ENCODE measurements at places on chromosomes 5 and 9.
A peak's percentile ranks its signal among the peaks of the same experiment; 100 is the strongest.

DNA sequence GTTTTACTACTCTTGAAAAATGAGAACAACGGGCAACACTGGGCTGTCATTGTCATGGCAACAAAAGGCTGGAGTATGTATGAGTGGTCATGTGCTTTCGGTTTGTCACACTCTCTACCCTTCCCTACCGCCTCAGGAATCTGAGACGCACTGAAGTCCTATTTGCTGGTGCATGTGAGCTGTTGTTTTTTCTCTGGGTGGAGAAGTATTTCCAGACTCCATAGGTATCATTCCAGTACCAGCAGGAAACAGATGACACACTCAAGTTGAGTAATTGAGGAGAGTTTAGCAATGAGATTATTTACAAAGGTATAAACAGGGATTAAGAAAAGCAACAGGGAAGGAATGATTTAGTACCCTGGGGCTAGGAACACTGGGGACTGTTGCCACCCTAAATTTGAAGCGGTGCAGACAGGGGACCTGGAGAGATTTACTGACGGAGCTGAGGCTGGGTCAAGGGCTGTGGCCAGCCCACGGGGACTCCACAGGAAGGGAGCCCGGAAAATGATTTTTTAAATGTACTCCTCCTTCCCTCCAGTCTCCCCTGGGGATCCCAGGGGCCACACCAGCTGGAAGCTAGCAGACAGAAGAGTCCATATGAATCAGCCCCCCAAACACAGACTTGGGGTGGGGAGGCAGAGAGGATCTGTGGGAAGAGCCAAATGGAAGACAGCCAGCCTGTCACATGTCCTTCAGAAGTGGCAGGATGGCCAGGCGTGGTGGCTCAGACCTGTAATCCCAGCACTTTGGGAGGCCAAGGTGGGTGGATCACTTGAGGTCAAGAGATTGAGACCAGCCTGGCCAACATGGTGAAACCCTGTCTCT lies 13.2 kb upstream of the ZBTB43 start:
- DNase-seq, result no peak

- no peak for DNase-seq
These were observed 15.0 kb upstream of the DAB2IP start for GRCh38 chr9:121636341-121636865.

DNA sequence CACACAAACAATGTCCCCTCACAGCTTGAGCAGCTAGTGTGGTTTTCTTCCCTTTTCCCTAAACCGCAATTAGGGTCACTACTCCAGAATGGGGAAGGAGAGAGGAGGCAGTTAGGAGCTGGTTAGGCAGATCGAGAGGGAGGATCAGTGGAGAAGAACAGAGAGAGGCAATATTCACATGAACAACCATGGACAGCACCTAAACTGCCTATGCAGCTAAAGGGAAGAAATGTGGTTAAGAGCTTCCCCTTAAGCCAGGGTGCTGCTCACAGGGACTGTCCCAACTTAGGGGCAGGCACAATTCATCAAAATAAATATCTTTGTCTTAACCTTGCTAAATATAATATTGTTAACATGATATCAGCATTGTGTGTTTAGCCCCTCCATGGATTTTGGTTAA lies 359.3 kb upstream of the CDH18 start:
- DNase-seq, result no peak

GRCh38 chr9:133691191-133691590 lies 47.0 kb downstream of the SARDH start:
- DNase-seq, result no peak

DNA sequence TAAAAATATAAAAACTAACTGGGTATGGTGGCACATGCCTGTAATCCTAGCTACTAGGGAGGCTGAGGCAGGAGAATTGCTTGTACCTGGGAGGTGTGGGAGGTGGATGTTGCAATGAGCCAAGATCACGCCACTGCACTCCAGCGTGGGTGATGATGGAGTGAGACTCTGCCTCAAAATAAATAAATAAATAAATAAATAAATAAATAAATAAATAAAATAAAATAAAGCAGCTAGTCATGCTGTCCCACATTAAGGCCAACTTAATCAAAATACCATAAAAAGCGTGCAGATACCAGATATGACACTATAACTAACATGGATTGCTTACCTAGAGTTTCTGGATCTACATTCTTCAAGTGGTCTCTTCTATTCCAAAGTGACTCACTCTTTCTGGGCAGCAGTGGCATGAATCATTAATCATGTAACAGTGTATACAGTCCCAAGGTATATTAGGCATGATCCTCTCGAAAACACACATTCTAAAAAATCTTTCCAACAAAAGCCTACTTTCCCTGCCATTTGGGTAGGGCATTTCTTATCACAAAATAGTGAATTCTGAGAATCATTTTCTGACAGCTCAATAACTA lies 187.1 kb downstream of the ELAVL2 start:
- no peak for DNase-seq

- DNase-seq, result peak; percentile 26
These were observed 13.0 kb downstream of the TTC1 start for GRCh38 chr5:160021831-160022446.

- no peak for DNase-seq
These were observed 115.0 kb downstream of the KIAA1958 start for GRCh38 chr9:112601636-112602035.

DNA sequence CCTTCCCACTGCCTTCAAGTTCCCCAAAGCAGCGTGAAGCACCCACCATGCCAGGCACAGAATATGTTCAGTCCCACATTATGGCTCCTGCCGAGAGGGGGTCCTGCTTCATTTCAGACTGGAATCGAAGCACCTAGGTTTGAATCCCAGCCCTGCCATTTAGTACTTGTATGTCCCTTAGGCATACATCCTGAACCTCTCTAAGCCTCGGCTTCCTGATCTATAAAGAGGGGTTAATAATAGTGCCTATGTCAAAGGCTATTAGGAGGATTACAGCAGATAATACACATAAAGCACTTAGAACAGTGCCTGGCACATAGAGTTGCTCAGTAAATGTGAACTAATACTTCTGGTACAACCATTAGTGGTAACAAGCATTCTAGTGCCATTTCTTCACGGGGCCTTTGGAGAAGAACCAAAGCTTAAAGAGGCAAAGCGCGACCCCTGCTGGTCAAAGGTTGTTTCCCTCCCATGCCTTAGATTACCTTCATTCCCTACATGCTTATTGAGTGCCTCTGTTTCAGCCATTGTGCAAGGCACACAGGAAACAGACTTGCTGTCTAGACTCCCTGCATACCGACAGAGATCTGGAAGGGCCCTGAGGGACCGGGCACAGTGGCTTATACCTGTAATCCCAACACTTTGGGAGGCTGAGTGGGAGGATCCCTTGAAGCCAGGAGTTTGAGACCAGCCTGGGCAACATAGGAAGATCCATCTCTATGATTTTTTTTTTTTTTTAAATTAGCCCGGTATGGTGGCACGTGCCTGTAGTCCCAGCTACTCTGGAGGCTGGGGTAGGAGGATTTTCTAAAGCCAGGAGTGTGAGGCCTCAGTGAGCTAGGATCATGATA lies 98.3 kb downstream of the PPARGC1B start:
- DNase-seq, result peak; percentile 80

- DNase-seq, result no peak
These were observed 12.2 kb downstream of the TAS2R1 start for GRCh38 chr5:9617739-9618504.

DNA sequence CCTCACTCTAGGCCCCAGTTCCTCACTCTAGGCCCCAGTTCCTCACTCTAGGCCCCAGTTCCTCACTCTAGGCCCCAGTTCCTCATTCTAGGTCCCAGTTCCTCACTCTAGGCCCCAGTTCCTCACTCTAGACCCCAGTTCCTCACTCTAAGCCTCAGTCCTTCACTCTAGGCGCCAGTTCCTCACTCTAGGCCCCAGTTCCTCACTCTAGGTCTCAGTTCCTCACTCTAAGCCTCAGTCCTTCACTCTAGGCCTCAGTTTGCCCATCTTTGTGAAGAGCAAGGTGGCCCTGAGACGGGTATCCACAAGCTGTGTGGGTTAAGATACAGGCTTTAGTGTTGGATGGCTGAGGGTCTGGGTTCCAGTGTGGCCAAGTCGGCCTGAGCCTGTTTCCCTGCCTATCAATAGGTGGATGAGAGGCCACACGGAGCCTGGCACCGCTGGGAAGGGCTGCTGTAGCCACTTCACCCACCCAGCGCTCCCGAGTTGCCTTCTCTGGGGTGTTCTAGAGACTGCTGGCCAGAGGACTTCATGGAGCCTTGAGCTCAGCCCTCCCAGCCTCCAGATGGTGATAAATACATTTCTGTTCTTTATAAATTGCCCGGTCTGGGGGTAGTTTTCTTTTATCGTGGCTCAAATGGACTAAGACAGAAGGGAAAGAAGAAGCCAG lies 150.2 kb downstream of the RXRA start:
- no peak for DNase-seq

DNA sequence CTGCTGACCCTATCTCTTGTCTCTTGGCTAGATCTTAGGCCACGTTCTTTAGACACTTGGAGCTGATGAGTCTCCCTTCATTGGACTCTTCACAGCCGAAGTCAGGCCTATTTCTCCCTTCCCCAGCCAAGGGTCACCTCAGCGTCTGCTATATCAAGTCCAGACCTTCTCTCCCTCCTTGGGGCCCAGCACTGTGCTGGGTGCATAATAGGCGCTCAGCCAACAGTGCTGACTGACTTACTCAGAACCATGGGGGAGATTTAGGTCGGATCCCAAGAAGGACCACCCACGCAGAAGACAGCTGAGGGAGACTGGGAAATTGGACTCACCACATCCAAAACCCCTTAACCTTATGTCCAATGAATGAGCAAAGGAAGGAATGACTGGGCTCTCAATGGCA lies 5.6 kb upstream of the AMBP start:
- no peak for DNase-seq

DNA sequence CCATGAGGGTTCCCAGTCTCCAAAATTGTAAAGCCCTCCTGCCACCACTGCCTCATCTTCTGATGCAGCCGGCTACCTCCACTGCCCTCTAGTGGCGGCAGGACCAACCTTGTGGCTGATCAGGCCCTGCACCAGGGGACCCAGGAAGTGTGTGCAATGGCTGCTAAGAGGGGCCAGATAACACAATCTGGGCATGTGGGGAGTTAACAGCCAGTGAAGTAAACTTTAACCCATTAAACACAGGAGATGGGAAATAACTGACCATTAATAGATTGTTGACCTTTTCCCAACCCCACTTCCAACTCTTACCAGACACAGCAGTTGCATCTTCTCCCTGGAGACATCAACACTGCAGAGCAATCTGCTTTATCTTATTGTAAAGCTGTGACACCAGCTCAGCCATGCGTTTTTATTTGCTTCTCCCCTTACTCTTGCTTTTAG lies 63.3 kb downstream of the FREM1 start:
- peak; percentile 59 for DNase-seq

- no peak for DNase-seq
These were observed 18.3 kb downstream of the FAT2 start for GRCh38 chr5:151572657-151573368.

DNA sequence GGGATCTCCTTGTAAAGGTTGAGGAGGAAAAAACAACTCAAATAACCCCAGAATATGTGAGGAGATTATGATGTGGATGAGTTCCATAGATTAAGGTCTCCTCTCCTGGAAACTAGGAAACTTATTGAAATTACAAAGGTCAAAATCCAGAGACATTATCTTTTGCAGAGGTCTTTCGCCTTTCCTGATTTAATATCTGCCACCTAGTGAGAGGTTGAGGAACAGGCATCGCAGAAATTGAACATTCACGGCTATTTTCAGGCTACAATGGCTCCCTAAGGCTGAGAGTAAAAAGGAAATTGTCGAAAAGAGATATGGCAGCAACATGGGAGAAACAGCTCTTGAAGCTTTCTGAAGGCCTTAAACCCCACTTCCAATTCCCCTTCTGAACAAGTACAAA lies 127.5 kb upstream of the PLCXD3 start:
- DNase-seq, result no peak

DNA sequence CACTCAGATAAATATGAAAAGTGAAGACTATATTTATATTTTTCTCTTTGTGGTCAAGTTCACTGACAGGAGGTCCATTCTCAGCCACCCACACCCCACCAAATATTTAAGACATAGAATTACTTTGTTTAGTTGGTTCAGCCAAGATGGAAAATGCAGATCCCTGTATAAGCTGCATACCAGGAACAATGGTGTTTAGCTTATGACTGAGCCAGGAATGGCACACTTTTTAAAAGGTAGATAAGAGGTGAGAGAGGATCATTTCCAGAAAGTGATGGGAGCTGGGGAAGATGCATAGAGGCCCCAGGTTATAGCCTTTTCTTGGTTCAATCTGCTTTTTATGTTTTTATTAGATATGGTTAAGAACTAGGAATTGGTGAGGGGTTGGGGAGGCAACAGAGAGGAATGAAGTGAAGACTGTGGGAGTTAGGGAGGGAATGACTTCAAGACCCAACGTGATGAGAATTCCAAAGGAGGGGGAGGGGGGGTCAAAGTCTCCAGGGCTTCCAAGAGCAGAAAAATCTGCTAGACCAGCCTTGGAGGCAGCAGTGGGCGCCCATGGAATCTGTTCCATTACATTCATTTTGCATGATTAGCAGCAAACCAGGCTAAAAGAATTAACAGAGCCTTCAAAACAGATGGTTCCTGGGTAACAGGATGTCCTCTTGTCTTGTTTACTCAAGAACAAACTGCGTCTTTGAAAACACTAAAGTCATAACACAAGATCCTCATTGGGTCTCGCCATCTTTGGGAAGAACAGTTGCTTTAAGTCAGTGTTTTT lies 95.2 kb downstream of the FGF1 start:
- DNase-seq, result no peak

- no peak for DNase-seq
These were observed 344.8 kb downstream of the CSNK1G3 start for GRCh38 chr5:123856766-123857165.

DNA sequence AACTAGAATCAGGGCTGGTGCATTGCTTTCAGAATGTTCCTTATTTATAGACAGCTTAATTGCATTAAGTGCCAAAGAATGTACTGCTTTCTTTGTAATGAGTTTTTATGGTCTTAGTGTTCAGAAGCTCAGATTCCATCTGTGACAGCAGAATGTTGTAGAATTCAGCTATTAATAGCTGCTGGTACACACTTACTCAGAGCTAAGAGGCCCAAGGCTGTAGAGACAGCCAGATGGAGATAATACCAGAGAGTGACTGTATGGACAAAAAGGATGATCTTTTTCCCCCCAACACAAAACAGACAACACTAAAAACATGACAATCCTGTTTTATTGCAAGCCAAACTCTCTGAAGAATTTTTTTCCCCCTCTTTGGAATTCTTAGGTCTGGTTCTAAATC lies 50.2 kb downstream of the PPP2R2B start:
- DNase-seq, result no peak

DNA sequence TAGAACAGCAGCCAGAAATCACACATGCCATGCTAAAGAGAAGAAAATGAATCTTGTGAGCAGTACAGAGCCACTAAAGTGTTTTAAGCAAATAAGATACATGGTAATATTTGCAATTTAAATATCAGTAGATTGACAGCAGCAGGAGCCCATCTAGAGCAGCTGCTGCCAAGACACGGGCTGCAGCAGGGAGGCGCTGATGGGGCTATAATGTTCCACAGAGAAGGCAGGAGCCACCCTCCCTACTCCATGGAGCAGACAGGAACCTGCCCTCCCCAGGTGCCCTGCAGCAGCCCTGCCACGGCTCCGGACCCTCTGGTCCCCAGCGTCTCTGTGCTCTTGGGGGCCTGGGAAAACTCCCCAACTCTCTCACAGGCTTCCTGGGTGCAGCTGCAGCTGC lies 224.1 kb upstream of the ISL1 start:
- DNase-seq, result no peak

Measured in activated naive CD4-positive, alpha-beta T cell treated with anti-CD3 and anti-CD28 coated beads, Interleukin-2, amount 50 U/mL, for 16 hours (primary cell).